ACHN (cell line): ENCODE measurements at places on chromosomes 7 and 10.
A peak's percentile ranks its signal among the peaks of the same experiment; 100 is the strongest.

- no peak for DNase-seq
These were observed 65.4 kb downstream of the AKAP9 start for GRCh38 chr7:92006046-92006445.

- DNase-seq, result no peak
These were observed 78.9 kb downstream of the VOPP1 start for GRCh38 chr7:55493408-55493807.

GRCh38 chr7:65441010-65441409 lies 67.4 kb downstream of the ZNF92 start:
- DNase-seq, result peak; percentile 44

- peak; percentile 85 for DNase-seq
These were observed 4.6 kb downstream of the DENND11 start for GRCh38 chr7:141697211-141697871.

DNA sequence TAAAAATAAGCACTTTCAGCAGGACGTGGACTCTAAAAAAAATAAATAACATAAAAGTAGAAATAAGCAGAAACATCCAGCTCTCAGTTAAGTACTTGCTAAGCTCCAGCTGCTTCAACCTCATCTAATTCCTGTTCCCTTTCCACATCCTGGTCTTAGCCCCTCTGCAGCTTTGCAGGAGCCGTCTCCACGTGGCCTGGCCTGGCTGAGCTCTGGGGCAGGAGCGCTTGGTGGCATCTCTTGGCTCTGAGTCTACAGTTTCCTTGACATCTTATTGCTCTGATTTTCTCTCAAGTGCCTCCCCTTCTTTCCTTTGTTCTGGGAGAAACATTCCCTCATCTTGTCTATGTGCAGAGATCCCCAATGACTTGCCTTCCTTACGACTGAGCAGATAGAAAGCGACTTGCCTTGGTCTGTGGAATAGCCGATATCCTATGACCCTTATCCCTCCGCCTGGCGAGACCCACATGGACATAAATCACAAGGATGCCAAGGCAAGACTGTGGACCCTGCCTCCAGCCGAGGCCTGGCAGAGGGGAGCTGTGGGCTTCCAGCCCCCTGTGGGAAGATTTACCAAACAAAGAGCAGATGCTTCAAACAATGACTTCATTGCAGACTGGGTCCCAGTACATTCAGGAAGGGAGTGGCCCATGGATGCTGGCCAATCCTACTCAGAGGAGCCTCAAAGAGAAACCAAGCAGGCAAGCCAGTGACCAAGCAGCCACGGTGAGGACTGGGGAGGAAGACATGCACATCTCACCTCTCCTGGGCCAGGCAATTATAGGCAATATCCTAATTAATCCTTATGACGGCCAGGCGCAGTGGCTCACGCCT lies 61.9 kb downstream of the SPOCK2 start:
- no peak for DNase-seq

DNA sequence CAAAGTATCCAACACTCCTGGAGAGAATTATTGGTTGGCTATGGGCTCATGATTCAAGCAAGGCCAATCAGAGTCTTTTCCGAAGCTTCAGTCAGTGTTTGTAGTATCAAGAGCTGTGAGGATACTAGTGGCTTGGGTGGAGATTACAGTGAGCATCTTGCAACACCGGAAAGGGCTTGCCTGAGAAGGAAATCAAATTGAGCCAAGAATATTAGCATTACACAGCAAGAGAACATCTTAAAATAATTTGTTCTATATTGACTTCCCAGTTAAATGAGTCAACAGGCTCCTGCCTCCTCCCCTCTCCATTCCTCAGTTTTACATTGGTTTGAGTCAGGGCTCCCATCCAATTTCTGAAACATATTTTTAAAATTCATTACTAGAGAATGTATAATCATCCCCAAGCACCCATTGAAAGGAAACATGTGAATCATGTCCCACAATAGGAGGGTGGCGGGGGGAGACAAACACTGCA lies 127.4 kb downstream of the ELAPOR2 start:
- no peak for DNase-seq

DNA sequence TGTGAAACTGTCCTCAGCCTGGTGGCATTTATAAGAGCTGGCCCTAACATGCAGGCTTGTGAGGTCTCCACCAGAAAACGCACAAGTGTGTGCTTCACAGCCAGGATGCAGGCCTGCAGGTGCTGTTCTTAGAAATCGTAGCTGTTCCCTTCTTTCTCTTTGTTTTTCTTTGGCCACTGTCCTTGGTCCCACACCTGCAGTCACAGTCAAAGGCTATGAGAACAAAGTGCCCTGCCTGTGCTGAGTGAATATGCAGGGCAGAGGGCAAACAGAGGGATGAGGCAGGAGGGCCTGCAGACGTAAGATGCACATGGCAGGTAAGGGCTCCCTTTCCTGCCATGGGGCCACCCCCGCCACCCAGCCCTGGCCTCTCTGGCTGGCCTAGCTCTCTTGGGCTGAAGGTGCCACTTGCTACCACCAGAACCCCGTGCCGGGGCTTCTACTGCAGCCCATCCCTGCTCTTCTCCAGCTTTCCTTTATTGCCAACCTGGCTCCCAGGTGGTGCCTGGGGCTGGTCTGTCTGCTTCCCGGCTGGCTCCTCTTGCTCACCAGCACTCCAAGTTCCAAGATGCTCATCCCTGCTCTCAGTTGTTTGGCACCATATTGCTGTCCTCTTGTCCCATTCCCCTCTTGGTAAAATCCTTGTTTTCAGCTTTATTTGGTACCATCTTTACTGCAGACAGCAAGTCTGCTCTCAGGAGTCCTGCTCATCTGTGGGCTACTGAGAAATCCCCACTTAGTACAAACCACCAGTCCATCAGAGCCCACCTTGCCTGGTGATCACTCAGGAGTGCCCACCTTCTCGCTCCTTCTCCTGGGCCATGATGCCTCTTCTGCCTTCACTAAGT lies 308.1 kb upstream of the ZMIZ1 start:
- DNase-seq, result no peak

DNA sequence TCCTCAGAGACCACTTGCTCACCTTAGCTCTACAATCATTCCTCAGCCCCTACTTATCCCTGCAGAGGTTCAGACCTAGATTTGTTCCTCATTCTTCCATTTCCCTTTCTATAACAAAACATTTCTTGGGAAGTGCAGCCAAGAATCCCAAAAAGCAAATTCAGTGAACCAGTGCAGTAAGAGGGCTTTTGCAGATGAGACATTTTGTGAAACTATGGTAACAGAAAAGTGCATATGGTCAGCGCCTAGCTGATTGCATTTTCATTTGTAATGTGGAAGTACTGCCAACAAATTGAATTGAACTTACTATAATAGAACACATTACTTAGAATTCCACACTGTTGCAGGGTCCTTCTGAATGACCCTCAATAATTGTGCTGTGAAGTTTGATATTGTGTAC lies 18.6 kb downstream of the AGMO start:
- DNase-seq, result no peak

DNA sequence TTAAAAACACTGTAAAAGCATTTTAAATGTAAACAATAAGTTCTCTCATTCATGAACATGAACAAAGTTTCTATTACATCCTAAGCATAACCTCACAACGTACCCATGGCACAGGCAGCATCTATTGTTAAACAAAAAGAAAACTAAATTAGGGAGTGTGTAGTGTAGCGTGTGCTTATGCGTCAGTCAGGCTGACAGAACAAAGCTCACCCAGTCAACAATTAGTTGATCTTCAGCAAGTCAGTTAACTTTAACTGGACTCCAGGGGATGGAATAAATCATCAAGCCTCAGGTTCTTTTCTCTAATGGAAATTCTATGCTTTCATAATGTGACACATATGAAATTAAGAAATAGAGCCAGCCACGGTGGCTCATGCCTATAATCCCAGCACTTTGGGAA lies 91.6 kb upstream of the ODAD2 start:
- no peak for DNase-seq

- peak; percentile 61 for DNase-seq
These were observed 16.5 kb downstream of the AP5Z1 start for GRCh38 chr7:4791738-4792536.

GRCh38 chr10:131264110-131264788 lies 47.3 kb downstream of the TCERG1L start:
- DNase-seq, result no peak

DNA sequence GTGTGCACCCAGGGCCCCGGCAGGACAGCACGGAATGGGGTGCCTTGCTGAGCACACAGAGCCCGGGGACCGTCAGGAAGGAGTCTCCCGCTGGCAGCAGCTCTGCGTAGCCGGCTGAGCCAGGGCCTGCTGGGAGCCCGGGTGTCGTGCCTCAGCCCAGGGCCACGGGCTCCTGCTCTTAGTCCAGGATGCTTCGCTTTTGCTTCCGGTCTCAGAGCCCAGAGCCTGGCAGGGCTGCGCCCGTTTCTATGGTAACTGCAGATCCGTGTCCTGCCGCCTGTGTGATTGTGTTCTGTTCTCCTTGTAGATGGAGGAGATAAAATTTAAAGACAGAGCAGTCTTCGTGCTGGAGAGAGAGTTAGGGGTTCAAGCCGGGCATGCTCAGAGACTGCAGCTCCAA lies 53.7 kb upstream of the DPYSL4 start:
- no peak for DNase-seq

- no peak for DNase-seq
These were observed 23.3 kb downstream of the PRPS1L1 start for GRCh38 chr7:18004372-18004771.

- no peak for DNase-seq
These were observed 10.2 kb downstream of the ALKBH4 start for GRCh38 chr7:102454468-102454867.

DNA sequence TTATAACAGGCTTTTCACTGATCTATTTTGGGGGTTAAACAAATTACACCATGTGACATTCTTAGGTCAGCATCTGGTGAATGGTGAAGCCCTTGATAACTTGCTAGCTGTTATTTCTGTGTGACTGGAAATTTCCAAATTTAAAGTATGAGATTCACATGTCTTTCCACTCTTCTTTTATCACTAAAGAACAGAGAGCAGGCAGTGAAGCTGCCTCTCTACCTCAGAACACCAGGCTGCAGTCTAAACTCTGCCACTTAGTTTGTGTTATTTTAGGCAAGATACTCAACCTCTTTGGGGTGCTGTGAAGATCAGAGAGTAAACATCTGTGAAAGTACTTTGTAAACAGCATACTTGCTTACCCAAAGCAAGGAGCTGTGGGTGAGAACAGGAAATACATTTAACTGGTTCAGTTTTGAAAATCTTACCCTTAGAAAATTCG lies 15.5 kb upstream of the SP4 start:
- DNase-seq, result no peak

DNA sequence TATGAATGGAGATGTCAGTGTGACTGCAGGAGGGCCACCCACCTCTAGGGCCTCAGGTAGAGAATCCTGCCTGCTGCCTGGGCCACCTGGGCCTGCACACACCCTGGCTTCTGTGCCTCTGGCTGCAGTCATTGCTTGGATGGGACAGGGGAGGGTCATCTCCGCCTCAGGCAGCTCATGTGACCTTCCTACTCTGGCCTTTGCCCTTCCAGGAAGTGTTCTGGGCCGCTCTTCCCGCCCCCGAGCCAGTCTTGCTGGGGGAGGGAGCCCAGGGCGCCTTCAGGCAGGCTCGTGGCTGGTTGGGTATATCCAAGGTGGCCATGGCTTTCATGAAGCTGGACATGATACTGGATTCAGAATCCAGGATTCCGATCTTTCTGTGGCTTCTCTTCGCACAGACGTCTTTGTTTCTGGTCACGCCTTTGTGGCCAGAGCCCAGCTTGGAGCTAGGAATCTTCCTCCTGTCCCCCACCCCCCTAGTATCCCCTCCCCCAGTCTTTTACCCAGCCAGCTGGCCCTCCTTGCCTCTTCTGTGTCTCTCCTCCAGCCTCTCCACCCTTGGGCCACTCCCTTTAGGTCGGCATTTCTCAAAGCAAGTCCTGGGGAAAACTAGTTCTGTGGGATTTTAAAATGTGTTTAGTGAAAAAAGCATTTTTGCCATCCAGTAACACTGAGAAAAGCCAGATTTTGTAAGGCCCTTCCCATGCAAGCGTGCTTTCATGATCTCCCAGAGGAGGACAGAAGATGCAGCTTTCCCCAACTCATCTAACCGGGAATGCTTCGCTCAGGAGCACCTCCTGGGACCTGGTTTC lies 119.6 kb downstream of the ZMIZ1 start:
- DNase-seq, result no peak

- DNase-seq, result no peak
These were observed 24.7 kb downstream of the PNLIPRP3 start for GRCh38 chr10:116452338-116452720.

DNA sequence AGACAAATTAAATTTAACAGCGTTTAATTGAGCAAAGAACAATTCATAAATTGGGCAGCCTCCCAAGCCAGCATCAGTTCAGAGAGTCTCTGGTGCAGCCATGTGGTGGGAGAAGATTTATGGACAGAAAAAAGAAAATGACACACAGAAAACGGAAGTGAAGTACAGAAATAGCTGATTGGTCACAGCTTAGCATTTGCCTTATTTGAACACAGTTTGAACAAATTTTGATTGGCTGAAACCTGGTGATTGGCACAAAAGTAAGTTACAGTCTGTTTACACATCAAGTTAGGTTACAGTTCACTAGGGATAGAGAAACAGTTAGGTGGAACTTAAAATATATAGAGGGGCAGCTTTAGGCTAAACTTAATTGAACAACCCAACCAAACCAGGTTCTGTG lies 720.1 kb downstream of the TYW1 start:
- DNase-seq, result no peak

DNA sequence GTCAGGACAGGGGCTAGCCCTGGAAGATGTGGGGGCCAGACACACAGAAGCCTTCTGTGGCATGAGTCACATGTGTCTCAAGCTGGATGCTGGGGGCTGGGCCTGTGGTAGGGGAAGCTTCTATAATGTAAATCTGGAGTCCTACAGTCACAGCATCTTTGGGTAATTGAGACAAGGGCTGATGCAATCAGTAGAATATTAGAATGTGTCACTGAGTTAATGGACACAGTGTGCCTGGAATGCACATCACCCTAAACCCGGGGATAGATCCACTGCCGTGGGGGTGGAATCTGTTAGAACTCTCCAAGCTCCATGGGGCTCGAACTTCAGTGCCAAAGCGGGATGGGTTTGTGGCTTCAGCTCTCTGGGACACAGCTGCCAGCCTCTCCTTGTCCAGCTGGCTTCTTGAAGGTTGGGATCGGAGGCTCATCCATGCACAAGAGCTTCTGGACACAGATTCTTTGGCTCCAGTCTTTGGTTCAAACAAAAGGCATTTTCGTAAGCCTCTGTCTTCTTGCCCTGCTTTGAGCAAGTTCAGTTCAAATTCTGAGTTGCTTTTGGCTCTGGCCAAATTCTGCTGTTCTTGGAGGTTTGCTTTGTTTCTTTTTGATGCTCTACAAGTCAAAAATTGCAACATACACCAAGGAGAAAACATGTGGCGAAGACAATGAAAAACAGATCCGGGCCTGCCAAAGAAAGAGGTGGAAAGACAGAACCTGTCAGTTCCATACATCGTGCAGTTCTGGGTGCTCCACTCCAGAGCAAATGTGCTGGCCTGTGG lies 194.8 kb upstream of the ZNF32 start:
- no peak for DNase-seq

DNA sequence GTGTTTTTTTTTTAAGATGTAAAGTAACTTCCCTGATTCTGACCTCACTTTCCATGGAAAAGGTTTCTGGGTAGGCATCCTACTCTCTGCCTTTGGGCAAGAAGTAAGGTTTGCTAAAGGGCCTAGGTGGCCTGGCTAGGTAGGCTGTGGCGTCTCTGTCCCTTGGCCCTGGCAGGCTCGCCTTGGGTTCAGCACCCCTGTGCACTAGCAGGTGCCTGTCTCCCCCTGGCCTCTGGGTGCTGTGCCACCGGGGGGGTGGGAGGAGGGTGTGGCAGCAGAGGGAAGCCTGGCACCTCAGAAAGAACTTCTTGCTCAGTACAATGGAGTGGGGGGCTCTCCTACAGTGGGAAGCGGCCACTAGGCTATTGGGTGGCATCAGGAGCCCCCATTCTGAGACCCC lies 14.0 kb downstream of the TECPR1 start:
- no peak for DNase-seq
